Hypothalamus (tissue), 51 donors: ENCODE measurements at places on chromosomes 5 and 9.

- DNase-seq = no peak
Measured at GRCh38 chr5:67844924-67845323, 370.6 kb upstream of the PIK3R1 start.

- no peak for DNase-seq
Measured at GRCh38 chr5:34842554-34842953, 3.6 kb downstream of the TTC23L start.

DNA sequence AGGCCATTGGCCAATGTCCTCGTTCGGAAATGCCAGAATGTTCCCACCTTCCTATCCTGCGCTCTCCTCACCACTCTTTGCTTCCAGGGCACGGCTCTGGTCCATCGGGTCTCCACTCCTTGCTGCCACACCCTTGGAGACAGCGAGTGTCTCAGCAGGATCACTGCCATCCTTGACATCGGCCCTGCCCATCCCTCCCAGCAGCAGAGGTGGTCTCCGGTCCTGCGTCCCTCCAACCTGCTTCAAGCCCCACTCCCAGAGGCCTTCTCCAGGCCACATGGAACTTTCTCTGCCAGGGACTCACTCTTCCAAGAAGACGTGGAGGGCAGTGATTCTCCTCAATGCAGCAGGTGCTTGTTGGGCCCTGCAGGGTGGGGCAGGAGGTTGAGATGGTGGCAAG is 42.7 kb downstream of the IRX2 start:
- DNase-seq = no peak

DNA sequence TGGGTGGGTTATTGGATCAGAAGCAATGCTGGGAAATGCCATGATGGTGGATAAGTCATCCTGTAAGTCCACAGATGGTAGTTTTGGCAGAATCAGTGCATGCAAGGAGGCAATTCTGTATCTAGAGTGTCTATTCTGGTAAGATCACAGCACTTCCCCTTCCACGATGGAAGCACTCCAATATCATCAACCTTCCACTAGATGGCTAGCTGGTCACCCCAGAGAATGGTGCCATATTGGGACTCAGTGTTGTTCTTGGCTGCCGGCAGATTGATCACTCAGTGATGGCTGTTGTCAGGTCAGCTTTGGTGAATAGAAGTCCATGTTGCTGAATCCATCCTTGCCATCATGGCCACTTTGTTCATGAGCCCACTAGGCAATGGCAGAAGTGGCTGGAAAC is 553.5 kb downstream of the CSNK1G3 start:
- DNase-seq = no peak

- DNase-seq = no peak
Measured at GRCh38 chr5:133882846-133883245, 85.6 kb downstream of the C5orf15 start.
